ENCODE measurements at places on chromosomes 6 and 20.

- no peak for DNase-seq
Measured at GRCh38 chr6:100693249-100693927, 187.7 kb downstream of the ASCC3 start.

DNA sequence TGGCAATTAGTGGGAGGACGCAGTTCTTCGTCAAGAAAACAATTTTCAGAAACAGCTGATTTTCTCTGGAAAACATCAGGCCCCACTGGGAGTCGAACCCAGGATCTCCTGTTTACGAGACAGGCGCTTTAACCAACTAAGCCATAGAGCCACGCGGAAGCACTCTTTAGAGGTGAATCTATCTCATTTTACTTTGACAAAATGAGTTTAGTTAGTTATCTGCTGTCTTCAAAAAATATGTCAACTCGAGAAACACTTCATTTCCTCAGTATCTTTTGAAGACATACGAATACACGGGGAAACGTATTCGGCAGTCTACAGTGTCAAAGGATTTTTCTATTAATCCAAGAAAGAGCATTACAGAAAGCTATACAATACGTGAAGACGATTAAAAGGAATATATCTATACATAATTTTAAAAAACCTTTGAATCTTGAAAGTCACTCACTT is 26.7 kb downstream of the GPX6 start:
- DNase-seq = no peak

DNA sequence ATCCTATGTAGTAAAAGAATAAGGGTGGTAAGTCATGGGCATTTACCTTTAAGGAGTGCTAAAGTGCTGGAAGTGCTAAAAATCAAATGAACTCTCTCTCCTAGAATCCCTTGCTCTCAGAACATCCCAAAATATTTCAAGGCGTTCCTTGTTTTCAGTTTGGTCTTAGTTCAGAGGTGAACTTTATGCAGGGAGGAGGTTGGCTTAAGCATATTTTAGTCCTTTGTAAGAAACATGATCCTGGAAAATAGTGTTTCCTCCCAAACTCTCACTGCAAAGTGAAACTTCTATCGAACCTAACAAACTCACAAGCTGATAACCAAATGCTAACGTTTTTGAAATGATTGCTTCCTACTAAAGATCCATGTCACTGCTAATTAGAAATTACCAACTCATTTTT is 231.4 kb downstream of the FOXC1 start:
- no peak for DNase-seq

DNA sequence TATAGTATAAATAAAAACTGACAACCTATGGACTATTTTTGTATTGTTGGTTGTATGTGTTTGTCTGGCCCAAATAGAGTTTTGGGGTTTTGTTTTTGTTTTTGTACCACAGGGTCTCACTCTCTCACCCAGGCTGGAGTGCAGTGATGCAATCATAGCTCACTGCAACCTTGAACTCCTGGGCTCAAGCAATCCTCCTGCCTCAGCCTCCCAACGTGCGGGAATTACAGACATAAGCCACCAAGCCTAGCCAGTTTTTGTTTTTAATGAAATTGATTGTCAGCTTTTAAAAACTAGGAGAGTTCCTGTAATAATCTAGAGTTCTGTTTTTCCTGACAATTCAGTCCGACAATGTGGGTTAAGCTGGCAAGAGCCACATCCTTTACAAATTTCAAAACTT is 98.7 kb downstream of the ZMYND8 start:
- no peak for DNase-seq

DNA sequence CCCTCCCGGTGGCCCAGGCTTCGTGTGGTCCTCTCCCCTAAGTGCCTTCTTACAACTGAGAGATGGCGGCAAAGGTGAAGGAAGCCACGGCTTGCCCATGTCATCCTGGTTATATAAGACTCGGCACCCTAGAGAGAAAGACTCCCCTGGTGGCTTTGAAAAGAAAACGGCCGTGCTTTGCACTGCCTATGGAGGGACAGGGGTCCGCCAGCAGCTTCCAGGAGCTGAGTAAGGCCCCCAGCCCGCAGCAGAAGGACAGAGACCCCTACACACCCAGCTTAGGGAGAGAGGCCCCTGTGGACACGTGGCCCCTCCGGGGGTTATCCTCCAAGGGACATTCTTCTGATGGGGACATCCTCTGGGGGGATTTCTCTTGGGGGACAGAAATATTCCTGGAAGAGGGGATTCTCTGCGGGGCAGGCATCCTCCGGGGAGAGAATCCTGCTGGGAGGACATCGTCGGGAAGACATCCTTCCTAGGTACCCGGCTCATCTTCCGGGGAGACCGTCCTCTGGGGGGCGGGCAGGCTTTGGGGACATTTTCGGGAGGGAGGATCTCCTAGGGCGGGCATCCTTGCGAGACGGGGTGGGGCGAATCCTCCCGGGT is 511 bp upstream of the OGFR start:
- no peak for DNase-seq

DNA sequence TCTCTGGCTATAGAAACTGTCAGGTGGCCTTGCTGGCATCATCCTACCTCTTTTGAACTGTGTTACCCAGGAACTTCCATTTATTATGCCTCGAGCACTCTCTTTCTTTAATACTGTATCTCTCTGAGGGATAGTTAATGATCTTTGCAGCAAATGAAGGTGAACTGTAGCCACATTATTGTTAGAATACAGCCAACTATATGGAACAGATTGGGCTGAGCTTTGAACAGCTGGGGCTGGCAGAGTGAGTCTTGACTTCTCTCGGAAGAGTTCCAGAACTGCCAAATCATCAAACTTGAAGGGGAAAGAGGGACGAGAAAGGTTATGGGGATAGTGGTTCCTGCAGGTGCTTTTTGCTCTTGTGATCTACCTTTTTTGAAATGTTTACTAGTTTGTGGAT is 237.7 kb downstream of the PRL start:
- DNase-seq = no peak

- no peak for DNase-seq
Measured at GRCh38 chr20:49804364-49804763, 8.3 kb upstream of the SLC9A8 start.

DNA sequence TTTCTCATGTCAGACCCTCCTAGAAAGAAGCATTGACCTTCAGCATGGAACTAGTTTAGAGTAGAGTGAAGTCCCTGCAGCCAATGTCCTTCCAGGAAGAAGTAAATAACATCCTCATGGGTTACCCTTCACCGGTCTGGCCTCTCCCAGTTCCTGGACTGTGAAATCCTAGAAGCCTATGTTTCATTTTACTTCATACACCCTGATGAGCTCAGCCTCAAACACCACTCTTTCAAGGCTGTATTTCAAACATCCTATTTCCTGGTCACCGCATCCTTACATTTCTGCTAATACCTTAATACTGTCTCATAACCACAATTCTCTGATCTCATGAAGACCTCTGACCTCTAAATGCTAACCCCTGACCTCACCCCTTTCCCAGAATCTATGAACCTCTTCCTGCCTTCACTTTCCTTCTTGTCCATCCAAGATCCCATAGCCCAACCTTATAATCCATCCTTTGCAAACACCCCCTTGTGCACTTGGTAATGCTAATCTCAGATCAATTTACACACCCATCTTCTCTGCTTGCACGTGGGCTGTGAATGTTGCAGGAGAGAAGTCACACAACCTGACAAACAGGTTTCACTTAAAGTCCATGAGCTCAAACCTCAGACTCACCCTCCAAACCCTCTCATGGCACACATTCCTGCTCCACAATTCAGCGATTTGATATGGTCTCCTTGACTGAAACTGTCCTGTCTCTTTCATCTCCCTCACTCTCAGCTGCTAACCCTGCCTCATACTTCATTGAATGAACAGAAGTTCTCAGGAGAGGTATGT is 30.2 kb downstream of the SLC2A10 start:
- no peak for DNase-seq

- DNase-seq = no peak
Measured at GRCh38 chr6:163085861-163086623, 328.5 kb upstream of the QKI start.

DNA sequence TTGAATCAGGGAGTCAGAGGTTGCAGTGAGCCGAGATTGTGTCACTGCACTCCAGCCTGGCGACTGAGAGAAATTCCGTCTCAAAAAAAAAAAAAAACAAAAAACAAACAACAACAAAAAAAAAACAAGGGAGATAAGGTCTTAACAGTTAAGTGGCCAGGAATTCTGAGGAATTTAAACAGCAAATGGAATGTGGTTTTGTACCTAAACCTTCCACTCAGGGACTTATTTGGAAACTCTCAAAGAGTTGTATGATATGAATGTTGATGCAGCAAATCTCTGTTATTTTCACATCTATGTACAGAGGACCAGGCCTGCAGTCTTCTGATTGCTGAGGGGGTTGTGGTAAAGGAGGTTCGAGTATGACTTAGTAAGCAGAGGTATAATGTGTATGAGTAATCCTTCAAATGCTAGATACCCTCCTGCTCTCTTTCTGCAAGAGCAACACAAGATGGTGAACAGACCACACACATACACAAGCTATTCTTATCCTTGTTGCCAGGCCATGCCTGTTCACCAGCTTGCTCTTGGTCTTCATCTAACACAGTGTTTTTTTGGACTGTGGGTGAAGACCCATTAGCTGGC is 174.9 kb upstream of the SCGN start:
- DNase-seq = no peak

DNA sequence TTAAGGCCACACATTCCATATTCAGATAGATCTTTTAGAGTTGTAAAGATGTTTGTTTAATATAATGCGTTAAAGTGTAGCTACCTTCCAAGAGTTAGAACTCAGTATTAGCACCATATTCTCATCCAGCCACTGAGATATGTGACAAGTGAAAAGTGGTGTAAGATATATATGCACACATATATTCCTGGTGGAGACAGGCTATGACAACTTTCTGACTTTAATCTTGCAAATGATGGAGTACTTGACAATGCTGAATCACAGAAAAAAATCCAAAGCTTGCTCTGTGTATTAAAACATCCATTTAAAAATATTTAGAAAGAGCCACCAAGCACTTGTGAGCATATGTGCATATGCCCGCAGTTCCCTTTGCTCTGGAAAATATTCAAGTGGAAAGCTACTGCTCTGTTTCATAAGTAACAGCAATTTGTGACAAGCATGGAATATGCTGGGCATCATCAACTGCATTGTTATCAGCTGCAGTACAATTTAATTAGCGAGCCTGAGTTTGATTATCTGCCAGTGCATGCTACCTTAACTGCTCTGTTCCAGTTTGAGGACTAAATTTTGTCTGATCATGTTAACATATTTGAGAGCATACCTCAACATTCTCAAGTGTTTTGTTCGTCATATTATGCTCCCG is 64.8 kb downstream of the VIP start:
- no peak for DNase-seq

GRCh38 chr6:139586273-139586672 is 211.8 kb upstream of the CITED2 start:
- no peak for DNase-seq

GRCh38 chr6:106538145-106538544 is 91.2 kb downstream of the RTN4IP1 start:
- no peak for DNase-seq

GRCh38 chr6:161038229-161039031 is 46.9 kb downstream of the MAP3K4 start:
- DNase-seq = no peak

- DNase-seq = no peak
Measured at GRCh38 chr6:94217836-94218235, 798.5 kb upstream of the EPHA7 start.

DNA sequence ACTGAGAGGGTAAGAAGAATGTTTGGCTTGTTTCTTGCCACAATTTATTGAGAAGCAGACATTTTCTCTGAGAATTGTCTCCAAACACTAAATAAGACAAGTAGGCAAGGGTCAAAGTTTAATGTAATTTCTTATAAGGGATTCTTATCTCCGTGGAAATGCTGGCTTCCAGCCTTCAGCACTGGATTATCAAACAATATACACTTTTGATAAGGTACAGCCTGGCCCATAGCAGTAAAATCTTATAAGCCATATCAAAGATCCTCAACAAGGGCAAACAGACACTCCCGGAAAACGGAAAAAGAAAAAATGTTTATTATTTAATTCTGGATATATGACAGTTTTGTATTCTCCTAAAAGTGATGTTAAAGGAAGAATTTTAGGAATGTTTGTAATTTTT is 18.5 kb upstream of the ZSCAN9 start:
- DNase-seq = no peak

DNA sequence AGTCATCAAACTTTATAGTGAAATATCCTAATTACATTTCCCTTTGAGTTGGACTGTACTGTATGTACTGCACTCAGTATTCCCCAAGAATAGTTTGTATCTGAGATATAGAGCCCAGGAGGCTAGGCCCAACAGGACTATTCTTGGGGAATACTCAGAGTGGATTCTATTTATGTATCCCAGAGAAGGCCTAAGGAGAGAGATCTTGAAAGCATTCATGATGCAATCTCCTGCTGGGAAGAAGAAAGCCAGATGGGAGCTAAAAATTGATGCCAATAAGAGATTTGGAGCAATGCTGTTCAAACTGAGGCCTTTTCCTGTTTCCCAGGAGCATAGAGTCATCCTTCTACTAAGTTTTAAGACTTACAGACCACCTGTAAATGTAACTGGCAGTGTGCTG is 452.1 kb upstream of the PLCB4 start:
- DNase-seq = no peak

DNA sequence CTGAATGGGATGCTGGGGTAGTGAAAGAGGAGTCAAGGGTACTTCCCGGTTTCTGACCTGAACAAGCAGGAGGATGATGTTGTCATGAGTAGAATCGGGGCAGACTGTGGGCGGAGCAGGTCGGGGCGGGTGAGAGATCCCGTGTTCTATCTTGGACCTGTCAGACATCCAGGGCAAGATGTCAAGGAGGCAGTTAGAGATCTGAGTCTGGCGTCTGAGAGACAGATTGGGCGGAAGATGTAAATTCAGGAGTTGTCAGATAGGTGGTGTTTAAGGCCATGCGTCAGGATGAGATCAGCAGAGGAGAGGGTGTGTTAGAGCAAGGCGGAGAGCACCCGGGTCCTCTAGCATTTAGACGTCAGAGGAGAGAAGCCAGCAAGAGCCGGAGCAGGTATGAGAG is 115.5 kb downstream of the DLGAP4 start:
- DNase-seq = no peak

GRCh38 chr6:139855671-139856311 is 481.3 kb upstream of the CITED2 start:
- peak; percentile 17 for DNase-seq

- DNase-seq = no peak
Measured at GRCh38 chr6:97915537-97915936, 632.5 kb upstream of the MMS22L start.

GRCh38 chr20:341682-342081 is 5.2 kb upstream of the NRSN2 start:
- no peak for DNase-seq

DNA sequence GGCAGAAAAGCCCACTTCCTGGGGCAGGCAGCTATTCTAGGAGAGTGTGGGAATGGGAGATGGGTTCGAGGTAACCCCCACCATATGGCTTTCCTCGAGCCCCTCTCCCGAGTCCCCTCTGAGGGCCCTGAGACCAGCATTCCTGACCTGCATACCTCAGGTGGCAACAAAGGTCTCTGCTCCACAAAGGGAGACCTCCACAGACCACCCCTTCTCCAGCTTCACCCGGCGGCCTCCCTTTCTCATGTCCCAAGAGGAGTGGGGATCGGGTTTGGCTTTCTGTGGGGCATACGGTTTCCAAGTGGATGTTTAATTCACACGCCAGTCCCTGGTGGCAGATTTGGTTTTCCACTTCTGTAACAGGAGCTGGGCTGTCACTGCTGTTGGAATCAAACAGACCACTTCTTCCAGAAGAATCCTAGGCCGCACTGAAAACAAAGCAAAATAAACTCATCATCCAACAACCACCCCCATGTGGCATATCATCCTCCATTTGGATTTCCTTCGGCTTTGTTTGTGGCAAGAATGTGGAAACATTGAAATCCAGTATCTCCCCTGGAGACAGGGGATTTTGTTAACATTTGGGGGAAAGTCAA is 83.2 kb downstream of the DLL1 start:
- DNase-seq = no peak

GRCh38 chr20:53346335-53346648 is 247.3 kb downstream of the ZNF217 start:
- no peak for DNase-seq

Measured in NCI-H2029 treated with DMSO at 0.1 percent for 48 hours (cell line).